ENCODE measurements at places on chromosomes 11 and 22.

GRCh38 chr11:128599729-128600128 is 12.4 kb upstream of the ETS1 start:
- DNase-seq: peak; percentile 94

GRCh38 chr22:49699476-49699875 is 128.2 kb downstream of the BRD1 start:
- no peak for DNase-seq

- no peak for DNase-seq
These were observed 9.1 kb upstream of the CCDC34 start for GRCh38 chr11:27372164-27372563.

DNA sequence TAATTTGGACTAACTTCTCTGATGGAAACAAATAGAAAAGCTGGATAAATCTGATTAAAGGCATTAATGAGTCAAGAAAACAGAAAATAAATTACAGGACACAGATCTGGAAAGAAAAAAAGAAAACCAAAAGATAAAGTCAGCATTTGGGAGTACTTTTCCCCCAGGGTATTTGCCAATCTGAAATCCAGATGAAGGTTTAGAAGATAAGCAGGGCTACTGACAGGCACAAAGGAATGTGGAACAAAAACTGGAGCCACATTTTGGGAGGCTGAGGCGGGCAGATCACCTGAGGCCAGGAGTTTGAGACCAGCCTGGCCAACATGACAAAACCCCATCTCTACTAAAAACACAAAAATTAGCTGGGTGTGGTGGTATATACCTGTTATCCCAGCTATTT is 57.2 kb downstream of the SBF2 start:
- no peak for DNase-seq

GRCh38 chr11:63766531-63767235 is 1.9 kb downstream of the ZFTA start:
- no peak for DNase-seq

DNA sequence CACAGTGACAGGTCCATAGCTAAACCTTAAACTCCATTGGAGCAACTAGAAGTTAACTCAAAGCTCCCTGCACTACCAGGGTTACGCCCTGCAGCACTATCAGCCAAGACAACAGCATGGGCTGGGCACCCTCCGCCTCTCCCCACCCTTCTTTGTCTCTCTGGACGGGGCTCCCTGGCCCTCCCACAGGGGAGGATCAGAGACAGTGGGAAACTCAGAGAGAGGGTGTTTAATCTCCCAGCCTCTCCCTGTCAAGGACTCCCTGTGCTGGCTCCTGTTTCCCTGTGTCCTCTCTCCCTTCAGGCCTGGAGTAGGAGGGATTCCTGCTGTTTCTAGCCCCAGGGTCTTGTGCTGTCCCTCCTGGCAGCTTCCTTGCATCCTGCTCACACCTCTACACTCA is 56.9 kb upstream of the CSNK2A3 start:
- no peak for DNase-seq

DNA sequence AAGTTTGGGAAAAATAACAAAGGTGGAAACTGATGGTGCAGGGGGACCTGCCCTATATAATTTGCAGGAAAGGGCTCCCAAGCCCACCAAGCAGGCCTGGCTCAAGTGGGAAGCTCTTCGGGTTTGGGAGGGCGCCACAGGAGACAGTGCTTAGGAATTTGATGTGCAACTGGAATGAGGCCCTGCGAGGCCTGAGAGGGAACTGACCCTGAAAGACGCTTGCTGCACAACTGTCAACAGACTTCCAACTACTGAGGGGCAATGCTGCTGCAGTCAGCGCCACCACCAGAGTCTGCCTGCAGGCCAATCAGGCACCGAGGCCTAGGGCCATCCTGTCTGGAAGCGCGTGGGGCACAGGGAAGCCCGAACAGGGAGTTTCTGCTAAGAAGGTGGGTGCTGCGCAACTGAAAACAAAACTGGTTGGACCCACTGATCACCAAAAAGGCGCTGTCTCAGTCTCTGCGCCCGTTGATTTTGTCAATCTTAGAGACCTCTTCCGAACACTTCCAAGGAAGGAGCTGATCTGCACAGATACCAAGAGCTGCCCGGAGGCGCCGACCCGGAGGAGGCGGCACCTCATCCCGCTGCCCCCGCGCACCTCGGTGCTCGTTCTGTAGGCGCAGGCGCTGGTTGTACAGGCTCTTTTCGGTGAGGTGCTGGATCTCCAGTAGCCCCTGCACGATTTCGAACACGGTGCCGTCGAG is 667 bp downstream of the DGCR6L start:
- DNase-seq: peak; percentile 48

- no peak for DNase-seq
These were observed 149.6 kb upstream of the MTNR1B start for GRCh38 chr11:92819830-92820229.

GRCh38 chr11:8566613-8567210 is 27.3 kb downstream of the STK33 start:
- peak; percentile 74 for DNase-seq

- no peak for DNase-seq
These were observed 31.5 kb upstream of the PANX2 start for GRCh38 chr22:50138988-50139387.

GRCh38 chr22:49046546-49047361 is 780.9 kb downstream of the BRD1 start:
- DNase-seq: no peak

DNA sequence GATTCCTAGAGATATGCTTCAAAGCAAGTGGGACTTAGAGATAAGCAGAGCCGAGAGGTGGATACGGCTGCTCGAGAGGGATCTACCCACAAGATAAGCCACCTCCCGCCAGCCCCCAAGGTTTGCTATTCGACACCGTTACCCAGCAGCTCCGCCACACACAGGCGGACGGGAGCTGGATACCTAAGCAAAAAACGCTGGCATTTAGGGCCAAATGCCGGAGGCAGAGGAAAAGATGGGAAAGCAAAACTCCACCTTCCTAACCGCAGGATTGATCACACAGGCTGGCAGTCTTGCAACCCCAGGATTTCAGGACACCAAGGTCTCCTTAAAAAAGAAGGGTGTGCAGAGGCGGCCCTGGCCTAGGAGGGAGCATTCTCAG is 709 bp downstream of the FTH1 start:
- peak; percentile 60 for DNase-seq

GRCh38 chr22:26658161-26658560 is 773 bp downstream of the MIAT start:
- DNase-seq: no peak

GRCh38 chr22:22207845-22208564 is 36.6 kb upstream of the VPREB1 start:
- DNase-seq: peak; percentile 80

Data from ELR (cell line).